Stimulated activated CD4-positive, alpha-beta T cell treated with anti-CD3 and anti-CD28 coated beads, TNF-alpha, amount 100 ng/mL, for 24 hours (primary cell): ENCODE measurements at places on chromosomes 7 and 10.

DNA sequence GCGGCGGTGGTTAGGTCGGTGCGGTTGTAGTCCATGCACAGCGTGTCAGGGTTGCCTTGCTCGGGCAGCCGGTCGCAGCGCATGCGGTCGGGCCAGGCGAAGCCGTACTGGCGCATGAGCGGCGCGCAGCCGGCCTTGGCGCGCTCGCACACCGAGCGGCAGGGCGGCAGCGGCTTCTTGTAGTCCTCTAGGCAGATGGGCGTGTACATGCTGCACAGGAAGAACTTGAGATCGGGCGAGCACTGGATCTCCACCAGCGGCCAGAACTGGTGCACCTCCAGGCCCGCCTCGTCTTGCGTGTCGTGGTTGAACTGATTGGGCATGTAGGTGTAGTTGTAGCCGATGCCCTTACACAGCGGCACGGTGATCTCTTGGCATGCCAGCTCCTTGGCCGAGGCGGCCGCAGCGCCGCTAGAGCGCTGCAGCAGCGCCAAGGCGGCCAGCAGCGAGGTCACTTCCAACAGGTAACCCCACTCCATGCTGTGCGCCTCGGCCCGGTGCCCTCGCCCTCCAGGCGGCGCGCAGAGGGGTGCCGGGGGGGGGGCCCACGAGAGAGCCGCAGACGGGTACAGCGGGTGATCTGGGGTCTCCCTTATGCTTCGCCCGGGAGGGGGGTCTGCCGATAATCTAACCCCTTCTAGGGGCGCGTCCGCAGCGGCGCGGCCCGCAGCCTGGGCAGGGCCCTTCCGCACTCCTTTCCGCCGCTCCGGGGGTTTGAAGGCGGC is 983 bp downstream of the FZD8 start:
- DNase-seq = peak; percentile 57

DNA sequence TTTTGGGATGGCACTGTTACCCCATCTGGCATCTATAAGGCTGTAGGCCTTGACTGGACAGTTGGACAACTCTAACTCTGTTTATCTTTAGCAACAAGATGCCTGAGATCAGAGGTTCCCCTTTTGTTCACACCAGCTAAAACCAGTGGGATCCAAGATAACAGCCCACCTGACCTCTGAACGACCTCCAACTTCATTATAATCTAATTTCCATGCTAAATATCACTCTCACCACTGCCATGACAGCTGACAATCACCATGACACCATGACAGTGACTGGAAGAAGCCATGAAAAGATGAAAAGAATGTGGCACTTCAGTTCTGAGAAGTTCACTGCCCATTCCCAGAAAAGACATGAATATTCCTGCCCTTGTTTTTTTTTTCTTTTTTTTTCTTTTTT is 281.4 kb upstream of the TAC1 start:
- DNase-seq = no peak

- DNase-seq = peak; percentile 14
Observed at GRCh38 chr7:8418629-8419245, 14.7 kb upstream of the NXPH1 start.

GRCh38 chr7:75654855-75655254 is 83.9 kb downstream of the HIP1 start:
- no peak for DNase-seq

GRCh38 chr7:76300166-76300731 is 2.2 kb upstream of the HSPB1 start:
- DNase-seq = no peak

- no peak for DNase-seq
Observed at GRCh38 chr10:113060201-113061053, 110.4 kb downstream of the TCF7L2 start.

- no peak for DNase-seq
Observed at GRCh38 chr10:61832866-61833481, 68.5 kb upstream of the ARID5B start.

- no peak for DNase-seq
Observed at GRCh38 chr7:39565538-39565937, 666 bp upstream of the YAE1 start.

DNA sequence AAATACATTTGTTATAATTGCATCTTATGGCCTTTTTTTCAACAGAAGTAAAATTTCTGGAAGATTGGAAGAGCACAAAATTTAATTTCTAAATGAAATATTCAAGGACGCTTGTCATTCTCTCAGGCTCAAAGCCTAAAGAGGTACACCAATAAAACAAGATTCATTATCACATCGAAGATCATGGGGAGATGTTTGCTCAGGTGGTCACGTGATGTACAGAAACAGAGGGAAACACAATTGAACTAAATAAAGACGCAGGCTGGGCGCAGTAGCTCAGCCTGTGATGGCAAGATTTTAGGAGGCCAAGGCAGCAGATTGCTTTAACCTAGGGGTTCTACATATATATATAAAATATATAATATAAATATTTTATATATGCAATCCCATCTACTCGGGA is 37.3 kb upstream of the TMEM254 start:
- no peak for DNase-seq

DNA sequence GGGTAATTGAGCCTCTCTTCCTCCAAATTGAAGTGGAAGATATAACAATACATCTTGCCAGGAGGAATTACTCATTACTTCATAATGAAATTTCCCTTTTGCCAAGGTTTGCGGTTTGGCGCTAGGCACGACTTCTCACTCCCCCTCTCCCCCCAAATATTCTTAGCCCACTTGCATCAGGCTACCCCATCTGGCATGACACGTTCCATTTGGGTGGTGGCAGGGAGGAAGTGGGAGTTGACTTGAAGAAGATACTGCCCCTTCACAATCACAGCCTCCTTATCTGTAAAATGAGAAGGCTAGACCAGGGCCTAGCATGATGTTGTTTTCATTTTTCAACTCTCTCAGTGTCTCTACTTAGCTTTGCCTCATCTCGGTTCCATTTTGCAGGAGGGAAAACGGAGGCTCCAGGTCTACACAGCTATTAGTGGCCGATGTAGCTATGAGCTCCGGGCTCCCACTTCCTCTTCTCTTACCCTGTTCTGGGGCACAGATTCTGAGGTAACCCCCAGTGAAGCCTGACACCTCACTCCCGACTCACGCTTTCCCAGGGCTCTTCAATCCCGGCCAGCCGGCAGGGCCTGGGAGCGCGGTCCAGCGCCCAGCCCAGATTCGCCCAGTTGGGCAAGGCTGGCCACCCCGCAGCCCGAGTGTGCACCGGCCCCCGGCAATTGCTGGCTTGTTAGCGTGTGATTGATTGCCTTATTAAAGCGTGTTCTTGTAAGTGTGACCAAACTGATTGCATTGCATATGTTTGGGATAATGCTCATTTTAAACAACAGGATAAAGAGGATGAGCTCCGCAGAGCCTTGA is 6.5 kb downstream of the EVX1 start:
- DNase-seq = no peak

DNA sequence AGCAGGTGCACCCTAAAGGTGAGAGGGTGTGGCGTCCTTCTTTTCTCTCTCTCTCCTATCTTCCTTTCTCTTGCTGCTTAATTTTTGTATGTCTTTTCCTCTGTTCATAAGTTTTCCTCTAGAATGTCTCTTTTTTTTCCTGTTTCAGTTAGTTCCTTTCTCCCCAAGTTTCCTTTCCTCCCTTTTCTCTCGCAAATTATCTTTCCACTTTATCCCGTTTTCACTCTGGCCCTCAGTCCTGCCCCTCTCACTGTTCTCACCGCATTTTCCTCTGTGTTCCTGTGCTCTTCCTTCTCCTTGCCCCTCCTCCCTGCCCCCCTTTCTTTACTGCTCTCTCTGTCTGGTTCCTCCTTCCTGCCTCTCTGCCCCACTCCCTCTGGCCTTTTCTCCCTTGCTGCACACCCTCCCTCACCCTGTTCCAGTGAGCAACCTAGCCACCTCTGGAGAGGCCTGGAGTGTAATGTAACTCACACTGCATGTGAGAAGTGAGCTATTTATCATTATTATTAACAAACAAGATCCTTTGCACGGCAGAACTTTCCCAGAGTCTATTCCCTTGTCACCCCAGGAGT is 158.5 kb downstream of the C10orf105 start:
- DNase-seq = no peak

DNA sequence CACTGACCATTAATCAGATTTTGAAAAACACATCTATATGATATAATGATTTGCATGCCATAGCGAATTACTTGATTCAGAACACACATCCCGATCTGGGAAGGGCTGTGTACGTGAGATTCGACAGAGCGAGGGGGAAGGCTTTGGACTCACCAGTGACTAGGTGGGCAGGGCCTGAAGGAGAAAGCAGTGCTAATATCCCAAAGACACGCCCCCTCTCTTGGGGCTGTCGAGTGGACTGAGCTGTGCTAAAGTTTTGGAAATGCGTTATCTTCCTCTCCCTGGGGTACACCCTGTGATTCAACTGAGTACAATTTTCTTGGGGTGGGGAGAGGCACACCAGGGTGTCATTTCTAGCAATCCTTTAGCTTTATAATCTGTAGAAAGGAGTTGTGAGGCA is 1.8 kb downstream of the LRRC17 start:
- DNase-seq = no peak

GRCh38 chr7:141731476-141732149 is 6.5 kb upstream of the SSBP1 start:
- DNase-seq = no peak

DNA sequence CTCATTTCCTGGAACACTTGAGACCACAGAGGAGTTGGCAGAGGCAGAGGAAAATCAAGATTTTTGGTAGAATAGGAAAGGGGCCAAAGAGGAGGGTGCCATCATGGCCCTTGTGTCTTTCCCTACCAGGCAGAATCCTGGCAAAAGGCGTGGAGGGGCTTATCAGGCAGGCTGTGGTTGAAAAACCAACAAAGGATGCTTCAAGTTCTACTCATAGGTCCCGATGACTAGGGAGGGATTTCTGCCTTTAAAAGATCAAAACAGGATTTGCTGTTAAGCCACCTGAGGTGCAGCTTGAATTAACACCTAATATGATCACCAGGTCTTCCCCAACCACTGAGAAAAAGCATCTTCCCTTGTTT is 45.7 kb downstream of the BPGM start:
- no peak for DNase-seq

DNA sequence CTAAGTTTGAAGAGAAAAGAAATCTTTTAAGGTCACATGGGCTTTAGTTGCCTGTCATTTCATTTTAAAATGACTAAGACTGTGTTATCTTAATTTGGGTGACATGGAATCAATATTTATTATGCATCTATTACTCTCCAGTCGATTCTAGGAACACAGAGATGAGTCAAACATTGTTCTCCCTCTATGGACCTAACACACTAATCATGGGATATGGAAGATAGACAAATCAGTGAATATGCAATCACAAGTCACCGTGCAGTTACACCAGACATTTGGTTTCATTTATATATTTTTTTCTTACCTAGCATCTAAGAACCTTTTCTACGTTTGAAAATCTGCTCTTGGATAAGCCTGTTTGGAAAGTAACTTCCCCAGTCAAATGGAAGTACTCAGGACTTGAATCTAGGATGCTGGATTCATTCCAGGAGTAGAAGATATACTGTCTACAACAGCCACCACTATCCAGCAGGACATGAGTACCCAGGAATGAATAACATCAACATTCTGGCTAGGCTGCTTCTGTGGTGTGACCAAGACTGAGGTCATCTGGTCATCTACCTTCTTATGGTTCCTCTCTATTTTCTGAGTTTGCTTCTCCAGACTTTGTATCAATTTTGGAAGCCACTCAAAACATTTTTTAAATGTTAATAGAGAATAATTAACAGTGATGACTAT is 902.9 kb upstream of the LRRN3 start:
- DNase-seq = no peak

DNA sequence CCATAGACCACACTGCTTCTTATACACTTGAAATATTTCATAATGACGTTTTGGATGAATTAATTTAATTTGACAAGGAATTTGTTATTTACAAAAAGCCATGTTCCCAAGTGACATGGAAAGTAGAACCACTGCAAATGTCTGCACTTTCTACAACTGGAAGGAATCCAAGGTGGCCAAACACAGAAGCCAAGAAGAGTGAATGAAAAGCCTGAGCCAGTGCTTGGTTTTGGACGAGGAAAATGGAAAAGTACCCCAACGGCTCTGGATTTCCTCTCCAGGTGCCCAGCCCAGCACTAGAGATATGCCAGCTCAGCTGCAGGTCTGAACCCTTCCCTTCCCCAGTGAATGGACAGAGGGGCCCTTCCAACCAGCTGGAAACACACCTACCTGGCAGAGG is 279.4 kb downstream of the TNS3 start:
- DNase-seq = no peak

DNA sequence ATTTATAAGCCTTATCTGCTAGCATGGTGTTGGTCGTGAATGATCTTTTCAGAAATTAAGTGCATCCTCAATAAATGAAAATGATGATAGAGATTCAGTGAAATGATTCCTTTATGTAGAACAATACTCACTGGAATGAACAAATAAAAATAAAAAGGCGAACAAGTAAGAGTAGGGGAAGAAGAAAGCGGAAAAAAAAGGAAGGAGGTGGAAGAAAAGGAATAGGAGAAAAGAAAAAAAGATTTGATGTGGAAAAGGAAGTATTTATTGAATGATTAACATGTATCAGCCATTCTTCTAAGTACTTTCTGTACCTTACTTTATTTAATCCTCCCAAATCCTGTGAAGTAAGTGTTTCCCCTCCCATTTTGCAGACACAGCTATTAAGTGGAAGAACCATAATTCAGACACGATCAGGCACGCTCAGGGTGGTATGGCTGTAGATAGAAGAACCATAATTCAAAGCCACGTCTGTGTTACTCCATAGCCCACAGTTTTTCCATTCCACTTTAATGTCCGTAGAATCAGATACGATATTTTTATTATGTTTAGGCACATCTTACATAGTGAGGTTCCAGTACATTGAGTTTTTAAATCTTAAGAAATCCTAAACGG is 156.2 kb upstream of the LAMB4 start:
- no peak for DNase-seq

DNA sequence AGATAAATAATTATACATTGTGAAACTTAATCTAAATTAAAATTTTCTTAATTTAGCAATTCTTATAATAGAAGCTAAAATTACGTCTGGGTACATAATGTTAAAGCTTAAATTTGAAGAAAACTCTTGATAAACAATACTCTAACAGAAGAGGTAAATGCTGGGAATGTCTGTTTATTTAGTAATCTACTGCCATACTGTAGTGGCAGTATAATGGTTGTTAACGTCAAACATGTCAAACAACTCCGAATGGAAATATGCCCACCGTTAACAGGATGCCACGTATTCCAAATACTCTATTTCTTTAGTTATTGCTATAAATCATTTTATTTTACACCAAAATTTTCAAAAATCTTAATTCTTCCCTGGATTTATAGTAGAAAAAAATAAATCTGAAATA is 40.0 kb upstream of the PTPN12 start:
- no peak for DNase-seq

DNA sequence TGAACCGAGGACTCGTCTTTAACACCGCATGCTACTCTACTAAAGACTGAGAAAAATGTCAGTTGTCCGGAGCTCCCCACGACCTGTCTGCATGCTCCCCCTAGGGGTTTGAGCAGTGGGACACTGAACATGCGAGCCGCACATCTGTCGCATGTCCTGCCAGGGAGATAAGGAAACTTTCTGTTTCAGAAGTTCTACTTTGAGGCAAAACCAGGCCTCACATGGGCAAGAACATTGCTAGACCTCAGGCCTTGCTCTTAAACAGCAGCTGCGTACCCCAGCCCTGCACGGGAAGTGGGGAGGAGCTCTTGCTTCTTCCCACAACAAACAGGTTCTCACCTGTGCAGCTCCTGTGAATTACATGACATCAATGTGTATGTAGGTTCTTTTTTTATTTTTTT is 30.3 kb upstream of the HERPUD2 start:
- DNase-seq = no peak

- DNase-seq = peak; percentile 45
Observed at GRCh38 chr10:21173802-21174714, 276.9 kb upstream of the NEBL start.

- no peak for DNase-seq
Observed at GRCh38 chr10:11208908-11209829, 191.5 kb downstream of the CELF2 start.
